LoVo (cell line): ENCODE measurements at places on chromosomes 1 and 21.

- DNase-seq: no peak
These were observed 206.0 kb downstream of the DAB1 start for GRCh38 chr1:57217905-57218304.

GRCh38 chr1:60567256-60567655 lies 493.7 kb upstream of the C1orf87 start:
- DNase-seq: no peak

DNA sequence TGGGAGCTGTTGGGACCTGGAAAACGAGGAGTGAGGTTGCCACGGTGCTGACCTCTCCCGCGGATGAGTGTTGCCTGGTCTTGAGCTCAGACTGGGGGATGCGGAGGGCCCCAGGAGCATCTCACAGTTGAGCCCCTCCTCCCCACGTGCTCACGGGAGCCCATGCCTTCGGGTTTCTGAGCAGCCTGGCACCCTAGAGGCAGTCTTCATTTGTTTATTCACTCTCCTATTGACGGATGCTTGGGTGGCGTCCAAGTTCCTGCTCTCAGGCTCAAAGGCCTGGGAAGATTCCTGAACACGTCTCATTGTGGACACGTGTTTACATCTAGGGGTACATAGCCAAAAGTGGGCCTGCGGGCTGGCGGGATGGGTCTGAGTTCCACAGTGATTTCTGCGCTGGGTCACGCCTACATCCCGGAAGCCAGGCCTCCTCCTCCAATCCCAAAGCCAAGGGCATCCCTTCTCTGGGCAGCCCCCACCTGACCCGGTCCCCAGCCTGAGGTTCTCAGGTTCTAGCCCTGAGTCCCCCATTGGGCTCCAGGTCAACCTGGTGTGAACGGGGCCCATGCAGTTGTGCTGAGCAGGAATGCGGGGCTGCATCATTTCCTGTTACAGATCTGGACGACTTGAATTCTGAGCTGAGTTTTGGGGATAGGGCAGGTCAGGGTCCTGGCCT lies 14.7 kb downstream of the WNT3A start:
- DNase-seq: no peak

DNA sequence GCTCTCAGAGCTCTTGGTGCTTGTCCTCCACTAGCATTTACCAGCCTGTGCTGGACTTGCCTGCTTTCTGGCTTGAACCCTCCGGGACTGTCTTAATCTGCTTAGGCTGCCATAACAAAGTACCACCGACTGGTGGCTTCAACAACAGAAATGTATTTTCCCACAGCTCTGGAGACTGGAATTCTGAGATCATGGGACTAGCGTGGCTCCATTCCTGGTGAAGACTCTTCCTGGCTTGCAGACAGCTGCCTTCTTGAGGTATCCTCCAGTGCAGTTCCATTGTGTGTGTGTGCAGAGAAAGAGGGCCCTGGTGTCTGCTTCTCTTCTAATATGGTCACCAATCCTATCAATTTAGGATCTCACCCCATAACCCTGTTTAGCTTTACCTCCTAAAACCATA lies 22.0 kb upstream of the RCAN1 start:
- no peak for DNase-seq

GRCh38 chr1:30476476-30476875 lies 246.9 kb downstream of the MATN1 start:
- DNase-seq: no peak

DNA sequence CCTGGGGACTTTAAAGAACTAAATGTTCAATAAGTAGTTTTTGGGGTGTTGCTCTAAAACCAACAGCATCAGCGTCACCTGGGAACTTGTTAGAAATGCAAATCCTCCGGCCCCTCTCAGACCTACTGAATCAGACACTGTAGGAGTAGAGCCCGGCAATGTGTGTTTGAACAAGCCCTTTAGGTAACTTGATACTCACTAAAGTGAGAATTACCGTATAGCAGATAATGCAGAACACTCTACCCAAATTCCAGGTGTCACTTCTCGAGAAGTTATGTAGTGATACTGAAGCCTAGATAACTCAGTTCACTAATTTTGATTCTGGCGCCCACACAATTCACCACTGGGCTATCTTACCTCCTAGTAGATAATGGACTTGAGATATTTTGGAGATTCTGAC lies 3.7 kb upstream of the DPT start:
- no peak for DNase-seq

DNA sequence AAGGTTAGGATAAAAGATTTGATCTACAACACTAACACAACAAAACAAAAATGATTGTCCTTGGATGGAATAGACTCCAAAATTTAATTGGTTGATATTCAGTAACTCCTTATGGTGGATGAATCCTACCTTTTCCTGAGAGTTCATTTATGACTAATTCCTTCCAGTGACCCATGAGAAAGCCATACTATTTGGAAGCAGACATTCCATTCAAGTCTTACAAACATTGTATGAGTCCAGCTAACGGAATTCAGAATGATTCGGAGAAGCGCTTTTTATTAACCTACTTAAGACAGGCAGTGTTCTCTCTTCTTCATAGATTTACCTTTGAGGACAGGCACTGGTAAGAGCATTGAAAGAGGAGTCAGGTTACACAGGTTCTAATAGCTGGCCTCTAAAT lies 155.6 kb upstream of the ZNF648 start:
- DNase-seq: no peak

- DNase-seq: no peak
These were observed 33.5 kb upstream of the CLDN14 start for GRCh38 chr21:36513430-36513829.

- DNase-seq: no peak
These were observed 17.5 kb downstream of the DBT start for GRCh38 chr1:100232156-100232555.
